ENCODE measurements at places on chromosomes 5 and 9.
A peak's percentile ranks its signal among the peaks of the same experiment; 100 is the strongest.

GRCh38 chr5:164472165-164472564 lies 966.7 kb downstream of the MAT2B start:
- H3K4me1 ChIP-seq, result no peaks in the 10 kb centered on the region
- no peak overlapping the region for H3K27ac ChIP-seq
- H3K36me3 ChIP-seq, result no peaks in the 10 kb centered on the region
- H3K4me3 ChIP-seq, result no peak overlapping the region
- H3K27me3 ChIP-seq, result no peaks in the 10 kb centered on the region

DNA sequence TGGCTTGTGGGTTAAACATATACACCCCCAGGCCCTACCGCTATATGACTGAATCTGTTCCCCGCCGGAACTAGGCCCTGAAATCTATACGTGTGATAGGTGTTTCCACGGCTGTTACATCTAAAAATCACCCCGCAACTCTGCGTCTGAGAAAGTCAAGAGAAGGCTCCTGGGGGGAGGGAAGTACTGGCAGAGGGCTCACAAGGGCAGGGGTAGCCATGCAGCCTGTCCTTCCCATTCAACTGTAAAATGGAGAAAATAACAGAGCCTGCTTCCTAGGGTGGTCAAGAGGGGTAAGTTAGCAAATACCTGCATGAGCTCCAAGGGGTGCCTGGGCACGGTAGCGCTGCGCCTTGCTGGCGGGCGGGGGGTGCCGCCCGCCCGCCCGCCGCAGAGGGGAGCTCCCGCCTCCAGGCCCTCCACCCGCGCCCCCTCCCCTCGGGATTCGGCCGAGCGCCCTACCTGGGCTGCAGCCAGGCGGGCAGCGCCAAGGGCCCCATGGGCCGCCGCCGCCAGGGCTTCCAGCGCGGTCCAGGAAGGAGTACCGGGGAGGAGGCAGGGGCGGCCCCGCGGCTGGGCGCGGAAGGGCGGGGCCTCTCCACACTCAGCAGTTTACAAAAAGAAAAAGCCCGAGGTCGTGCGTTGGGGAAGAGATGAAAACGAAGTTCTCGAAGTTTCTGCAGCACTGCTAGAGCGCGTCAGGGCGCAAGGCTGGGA lies at the start of gene HACD4:
Gene HACD4 (minus strand): TSS at position 550 of the 717 bp plus-strand sequence. CDS start 50 bp downstream, at position 500.
- H3K27me3 ChIP-seq, result no peaks in the 10 kb centered on the region
- H3K27ac ChIP-seq, result peak within 1 kb of the TSS; percentile 12
- H3K36me3 ChIP-seq, result peaks cover 11% of the 10 kb centered on the region
- H3K4me3 ChIP-seq, result no peak within 1 kb of the TSS
- peaks cover 34% of the 10 kb centered on the region for H3K4me1 ChIP-seq
- peak; percentile 44 for DNase-seq

DNA sequence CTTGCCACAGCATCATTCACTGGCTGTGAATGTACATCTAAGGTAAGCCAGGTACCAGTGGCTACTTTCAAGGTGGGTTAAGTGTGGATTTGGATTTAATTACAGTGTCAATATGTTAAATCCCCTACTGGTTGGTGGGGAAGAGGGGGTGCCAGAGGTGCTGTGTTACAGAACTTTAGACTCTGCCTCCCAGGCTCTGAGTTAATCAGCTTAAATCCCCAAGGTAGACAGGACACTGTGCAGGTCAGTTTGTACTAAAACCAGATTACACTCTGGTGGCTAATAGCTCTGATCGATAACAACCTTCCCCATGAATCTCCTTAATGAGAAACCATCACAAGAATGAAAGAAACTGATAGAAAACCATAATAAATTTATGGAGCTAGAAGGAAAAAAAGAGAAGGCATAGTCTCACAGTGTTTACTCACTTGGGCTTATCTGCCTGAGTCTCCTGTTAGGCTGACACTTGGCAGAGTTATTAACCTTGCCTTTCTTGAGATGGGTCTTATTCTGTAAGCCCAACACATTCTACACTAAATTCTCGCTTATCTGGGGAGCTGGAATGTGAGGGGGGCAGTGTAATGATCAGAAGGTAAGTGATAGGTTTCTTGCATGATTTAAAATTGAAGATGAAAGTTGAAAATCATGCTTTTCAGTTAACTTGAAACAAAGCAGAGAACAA lies 106.8 kb downstream of the LMNB1 start:
- H3K4me1 ChIP-seq, result no peaks in the 10 kb centered on the region
- no peak overlapping the region for H3K27ac ChIP-seq
- no peak for DNase-seq

GRCh38 chr9:134291961-134292871 lies 34.0 kb upstream of the RXRA start:
- no peak overlapping the region for H3K4me3 ChIP-seq
- peaks cover 12% of the 10 kb centered on the region for H3K4me1 ChIP-seq
- no peak overlapping the region for H3K27ac ChIP-seq
- H3K27me3 ChIP-seq, result peaks cover 37% of the 10 kb centered on the region

DNA sequence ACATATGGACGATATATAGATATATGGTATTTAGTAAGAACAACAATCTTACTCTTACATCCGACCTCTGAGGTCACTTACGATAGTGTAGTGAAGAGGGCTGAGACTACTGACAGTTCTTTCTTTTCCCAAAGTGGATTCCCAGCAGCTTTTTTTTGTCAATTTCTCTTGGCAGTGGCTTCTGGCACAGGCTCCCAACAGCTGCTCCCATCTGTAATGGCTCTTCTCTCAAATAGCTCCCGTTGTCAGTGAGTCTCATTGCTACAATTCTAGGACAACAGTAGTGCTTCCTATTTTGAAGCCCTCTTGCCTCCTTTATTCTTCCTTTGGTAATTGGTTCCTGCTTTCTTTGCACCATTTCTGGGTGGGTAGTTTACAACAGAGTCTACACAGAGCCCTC lies 68.4 kb downstream of the SLC25A46 start:
- H3K4me1 ChIP-seq, result no peaks in the 10 kb centered on the region
- H3K27me3 ChIP-seq, result peaks cover 31% of the 10 kb centered on the region
- H3K36me3 ChIP-seq, result no peaks in the 10 kb centered on the region
- DNase-seq, result no peak
- no peak overlapping the region for H3K27ac ChIP-seq
- no peak overlapping the region for H3K4me3 ChIP-seq

DNA sequence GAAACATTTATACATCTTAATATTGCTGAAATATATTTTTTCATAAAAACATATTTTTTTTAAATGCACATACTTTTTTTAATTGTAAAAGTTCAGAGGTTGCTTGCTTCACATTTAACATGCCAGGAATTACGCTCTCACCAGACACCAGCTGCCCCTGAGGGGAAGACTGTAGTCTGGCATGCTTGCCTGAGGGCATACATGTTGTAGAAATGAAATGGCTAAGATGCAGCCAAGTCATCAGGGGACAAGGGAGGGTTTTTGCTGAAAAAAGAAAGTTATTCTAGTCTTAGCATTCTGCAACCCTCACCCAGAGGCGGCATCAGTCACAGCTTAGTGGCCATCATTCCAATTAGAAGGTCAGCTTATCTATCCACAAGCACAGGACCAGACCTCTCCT lies 426.7 kb upstream of the FTMT start:
- no peak overlapping the region for H3K27ac ChIP-seq
- H3K4me3 ChIP-seq, result no peak overlapping the region
- H3K4me1 ChIP-seq, result no peaks in the 10 kb centered on the region
- DNase-seq, result no peak
- peaks cover 2% of the 10 kb centered on the region for H3K36me3 ChIP-seq

DNA sequence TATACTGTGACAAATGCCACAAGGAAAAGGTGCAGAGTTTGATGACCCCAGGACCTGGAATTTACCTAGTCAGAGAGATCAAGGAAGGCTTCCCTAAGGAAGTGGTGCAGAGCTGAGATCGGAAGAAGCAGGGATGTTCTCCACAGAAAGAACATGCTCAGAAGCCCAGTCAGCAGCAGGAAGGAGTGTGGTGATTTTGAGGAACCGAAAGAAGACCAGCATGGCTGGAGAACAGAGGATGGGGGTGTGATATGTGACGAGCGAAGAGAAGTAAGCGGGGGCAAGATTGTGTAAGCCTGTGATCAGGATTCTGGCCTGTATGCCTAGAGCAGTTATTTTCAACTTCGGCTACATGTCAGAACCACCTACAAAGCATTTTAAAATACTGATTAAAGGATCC lies 18.7 kb upstream of the PIK3R1 start:
- no peaks in the 10 kb centered on the region for H3K36me3 ChIP-seq
- H3K27me3 ChIP-seq, result no peaks in the 10 kb centered on the region
- no peak overlapping the region for H3K27ac ChIP-seq
- no peak overlapping the region for H3K4me3 ChIP-seq

GRCh38 chr5:65022932-65023331 lies 254.2 kb downstream of the CWC27 start:
- H3K27me3 ChIP-seq, result no peaks in the 10 kb centered on the region
- H3K36me3 ChIP-seq, result no peaks in the 10 kb centered on the region
- DNase-seq, result no peak

DNA sequence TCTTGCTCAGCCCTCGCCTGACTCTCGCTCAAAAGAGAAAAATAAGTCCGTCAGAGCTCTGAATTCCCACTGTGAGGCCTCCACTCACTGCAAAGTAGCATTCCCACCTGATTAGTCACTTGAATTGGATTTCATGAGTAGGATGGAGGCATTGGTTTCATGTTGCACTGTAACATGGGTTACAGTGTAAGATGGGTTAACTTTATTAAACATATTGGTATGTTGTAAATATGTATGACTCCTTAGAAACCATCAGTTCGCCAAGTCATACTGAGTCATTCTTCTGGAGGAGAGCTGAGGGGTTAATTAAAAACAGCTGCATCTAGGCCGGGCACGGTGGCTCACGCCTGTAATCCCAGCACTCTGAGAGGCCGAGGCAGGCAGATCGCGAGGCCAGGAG lies 93.8 kb upstream of the BNC2 start:
- H3K4me3 ChIP-seq, result no peak overlapping the region
- no peak overlapping the region for H3K27ac ChIP-seq
- H3K36me3 ChIP-seq, result no peaks in the 10 kb centered on the region
- no peaks in the 10 kb centered on the region for H3K4me1 ChIP-seq
- DNase-seq, result no peak

DNA sequence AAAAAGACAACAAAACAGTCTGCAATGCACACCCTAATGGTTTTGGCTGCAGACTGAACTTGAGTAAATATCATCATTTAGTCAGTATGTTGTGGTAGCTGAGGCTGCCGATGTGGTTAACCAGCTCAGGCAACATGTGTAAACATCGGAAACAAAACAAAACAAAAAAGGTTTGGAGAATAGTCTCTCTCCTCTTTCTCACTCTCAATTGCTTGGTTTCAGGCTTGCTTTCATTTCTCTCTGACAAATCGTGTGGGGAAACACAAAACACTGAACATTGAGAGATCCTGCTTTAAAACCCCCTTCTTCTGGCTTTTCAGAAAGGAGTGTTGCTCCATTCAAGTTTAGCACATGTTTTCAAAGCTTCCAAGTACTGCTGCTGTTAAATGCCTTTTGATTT lies 453.3 kb downstream of the BNC2 start:
- no peak overlapping the region for H3K4me3 ChIP-seq
- DNase-seq, result no peak
- peaks cover 2% of the 10 kb centered on the region for H3K36me3 ChIP-seq
- no peaks in the 10 kb centered on the region for H3K4me1 ChIP-seq
- no peak overlapping the region for H3K27ac ChIP-seq
- no peaks in the 10 kb centered on the region for H3K27me3 ChIP-seq

DNA sequence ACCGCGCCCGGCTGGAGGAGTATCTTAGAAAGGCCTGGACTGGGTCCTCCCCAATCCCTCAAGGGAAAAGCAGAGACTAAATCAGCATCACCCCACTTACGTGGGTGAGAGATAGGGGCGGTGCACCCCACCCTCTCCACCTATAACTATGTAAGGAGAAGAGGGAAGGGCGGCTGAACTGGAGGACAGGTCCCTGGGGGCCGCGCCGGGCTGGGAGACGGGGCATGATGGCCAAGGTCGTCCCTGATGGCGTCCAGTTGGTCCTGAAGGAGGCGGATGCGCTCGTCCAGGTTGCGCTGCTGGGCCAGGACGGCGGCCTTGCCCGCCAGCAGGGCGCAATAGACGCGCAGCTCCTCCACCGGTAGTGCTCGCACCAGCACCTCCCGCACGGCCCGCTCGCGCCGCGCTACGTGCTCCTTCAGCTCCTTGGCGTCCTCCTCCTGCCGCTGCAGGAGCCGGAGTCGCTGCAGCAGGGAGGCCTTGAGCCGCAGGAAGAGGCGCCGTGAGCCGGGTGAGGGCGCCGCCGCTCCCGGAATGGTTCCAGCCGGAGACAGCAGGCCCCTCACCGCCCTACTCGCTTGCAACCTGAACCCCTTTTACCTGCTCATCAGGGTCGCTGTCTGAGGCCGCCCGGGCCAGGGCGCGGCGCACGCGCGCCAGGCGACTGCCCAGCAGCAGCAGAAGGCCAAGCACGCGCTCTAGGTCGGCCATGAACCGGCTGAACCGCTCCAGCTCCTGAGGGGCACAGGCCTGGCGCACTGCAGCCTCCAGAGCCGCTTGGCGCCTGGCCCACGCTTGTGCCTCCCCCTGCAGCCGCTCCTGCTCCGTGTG lies 7.6 kb downstream of the SHROOM1 start:
- H3K36me3 ChIP-seq, result peaks cover 2% of the 10 kb centered on the region
- H3K27ac ChIP-seq, result no peak overlapping the region
- no peak for DNase-seq

DNA sequence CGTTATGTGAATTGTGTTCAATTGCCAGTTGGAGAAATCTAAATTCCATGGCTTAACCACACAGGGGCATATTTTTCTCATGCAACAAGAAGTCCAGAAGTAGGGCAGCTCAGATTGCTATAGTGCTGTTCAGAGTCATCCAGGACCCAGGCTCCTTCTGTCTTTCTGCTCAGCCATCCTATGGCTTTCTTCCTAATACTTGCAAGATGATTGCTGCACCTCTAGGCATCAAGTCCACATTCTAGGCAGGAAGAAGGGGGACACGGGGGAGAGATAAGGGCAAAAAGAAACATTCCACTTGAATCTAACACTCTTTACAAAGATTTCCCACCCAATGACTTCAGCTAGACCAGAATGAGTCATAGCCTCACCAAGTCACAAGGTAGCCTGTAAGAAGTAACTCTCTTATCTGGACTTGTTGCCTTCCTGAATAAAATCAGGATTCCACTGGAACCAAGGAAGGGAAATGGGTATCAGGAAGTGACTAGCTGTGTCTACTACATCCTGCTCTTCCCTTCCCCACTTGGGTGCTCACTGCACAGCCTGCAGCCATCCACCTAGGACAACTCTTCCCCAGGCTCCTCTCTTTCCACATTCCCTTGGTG lies 5.3 kb downstream of the ERAP2 start:
- peaks cover 70% of the 10 kb centered on the region for H3K4me1 ChIP-seq
- peaks cover 48% of the 10 kb centered on the region for H3K36me3 ChIP-seq
- DNase-seq, result no peak
- H3K27me3 ChIP-seq, result no peaks in the 10 kb centered on the region
- H3K27ac ChIP-seq, result peak overlapping the region; percentile 63
- peak overlapping the region; percentile 64 for H3K4me3 ChIP-seq

DNA sequence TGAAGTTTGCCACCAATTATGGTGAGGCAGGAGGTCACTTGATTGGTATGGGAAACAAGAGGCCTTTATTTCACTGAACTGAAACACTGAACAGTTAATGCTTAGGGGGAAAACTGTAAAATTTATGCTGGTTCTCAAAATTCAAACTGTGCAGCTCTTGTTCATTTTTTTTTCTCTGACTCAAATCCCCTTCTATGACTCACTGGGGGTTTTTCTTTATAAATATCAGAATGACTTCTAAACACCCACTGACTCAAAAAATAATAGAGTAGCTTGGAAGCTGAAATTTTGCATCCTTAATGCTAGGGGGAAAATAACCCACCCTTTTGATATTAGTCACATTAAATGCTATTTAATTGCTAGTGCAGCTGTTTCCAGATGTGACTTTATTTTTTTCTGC lies 24.1 kb upstream of the OTP start:
- no peak overlapping the region for H3K4me3 ChIP-seq
- H3K36me3 ChIP-seq, result no peaks in the 10 kb centered on the region
- no peak overlapping the region for H3K27ac ChIP-seq
- peaks cover 21% of the 10 kb centered on the region for H3K27me3 ChIP-seq

GRCh38 chr5:38712391-38712790 lies 133.4 kb upstream of the OSMR start:
- H3K27me3 ChIP-seq, result peaks cover 12% of the 10 kb centered on the region
- H3K36me3 ChIP-seq, result no peaks in the 10 kb centered on the region
- no peak overlapping the region for H3K27ac ChIP-seq

Data from central memory CD8-positive, alpha-beta T cell (primary cell).